ENCODE measurements at places on chromosomes 4 and X.

GRCh38 chr4:182536221-182536811 is 293.1 kb downstream of the TENM3 start:
- DNase-seq = no peak

- no peak for DNase-seq
Observed at GRCh38 chr4:19924761-19925160, 326.9 kb upstream of the SLIT2 start.

- DNase-seq = no peak
Observed at GRCh38 chr4:4419896-4420295, 33.0 kb downstream of the NSG1 start.

DNA sequence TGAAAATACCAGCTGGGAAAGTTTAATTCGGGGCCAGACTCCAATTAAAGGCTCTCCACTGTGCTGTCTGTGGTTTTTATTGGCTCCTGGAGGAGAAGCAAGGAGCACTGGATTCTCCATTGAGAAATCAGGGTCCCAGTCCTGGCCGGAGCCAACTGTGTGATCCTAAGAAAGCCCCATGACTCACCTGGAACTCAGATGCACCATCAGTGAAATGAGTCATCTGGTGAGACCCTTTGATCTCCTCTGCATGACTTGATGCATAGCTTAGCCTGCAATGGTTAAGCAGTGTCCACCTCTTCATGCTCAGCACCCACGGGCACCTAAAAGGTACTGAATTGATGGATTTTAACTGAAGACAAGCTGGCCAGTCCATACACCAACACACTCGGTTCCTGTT is 119.2 kb upstream of the VCX3B start:
- no peak for DNase-seq

DNA sequence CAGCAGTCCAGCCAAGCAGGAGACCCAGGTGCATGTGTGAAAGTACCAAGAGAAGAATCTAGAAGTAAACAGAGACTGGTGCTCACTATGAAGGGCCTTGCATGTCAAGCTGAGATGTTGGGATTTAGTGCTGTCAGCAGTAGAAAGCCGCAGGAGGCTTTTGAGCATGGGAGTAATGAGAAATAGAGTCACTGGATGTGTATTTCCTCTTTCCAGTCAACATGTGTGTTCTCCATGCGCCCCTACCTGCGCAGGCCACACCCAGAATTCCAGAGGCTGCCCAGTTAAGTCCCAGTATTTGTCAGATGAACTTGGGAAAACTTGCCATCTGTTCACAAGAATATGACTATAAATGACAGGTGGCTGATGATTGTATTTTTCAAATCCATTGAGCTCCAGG is 4.5 kb upstream of the MAMLD1 start:
- no peak for DNase-seq

GRCh38 chr4:139214039-139214534 is 37.1 kb upstream of the ELF2 start:
- DNase-seq = no peak

GRCh38 chrX:80512924-80513323 is 92.7 kb downstream of the TENT5D start:
- DNase-seq = no peak

DNA sequence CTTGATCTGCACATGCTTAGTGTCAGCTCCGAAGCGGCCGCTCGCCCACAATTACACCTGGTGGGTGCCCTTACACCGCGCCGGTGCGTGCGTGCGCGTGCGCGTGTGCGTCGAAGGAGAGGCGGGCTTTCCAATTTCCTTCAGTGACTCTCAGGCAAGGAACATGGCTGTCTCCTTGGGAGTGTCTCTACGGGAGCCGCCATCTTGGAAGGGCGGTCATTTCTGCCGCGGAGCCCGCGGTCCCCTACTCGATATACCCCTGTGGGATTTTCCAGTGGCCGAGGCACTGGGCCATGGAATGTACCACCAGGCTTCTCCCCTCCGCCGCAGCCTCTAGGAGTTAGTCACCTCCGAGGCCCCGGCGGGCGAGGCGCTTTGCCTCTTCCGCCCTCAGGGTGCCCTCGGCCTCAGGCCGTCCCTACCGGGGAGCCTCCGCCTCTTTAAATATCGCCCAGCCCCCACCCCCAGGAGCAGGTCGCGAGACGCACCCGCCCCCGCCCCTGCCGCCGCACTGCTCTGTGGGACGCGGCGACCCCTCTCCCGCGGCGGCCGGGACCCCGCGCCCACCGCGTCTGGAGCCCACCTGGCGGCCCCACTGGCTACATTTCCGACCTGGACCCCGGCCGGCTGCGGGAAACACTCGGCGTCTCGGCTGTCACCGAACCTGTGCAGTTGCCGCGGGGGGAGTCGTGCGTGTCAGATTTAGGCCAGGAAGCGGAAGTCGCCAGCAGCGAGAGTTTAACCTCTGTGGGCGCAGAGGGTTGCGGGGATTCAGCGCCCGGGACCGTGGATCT is at the start of gene ZNF41:
ZNF41 (minus strand) TSS at position 711 of the 794 bp plus-strand sequence. CDS start 15,741 bp downstream, outside the sequence.
- peak; percentile 81 for DNase-seq

DNA sequence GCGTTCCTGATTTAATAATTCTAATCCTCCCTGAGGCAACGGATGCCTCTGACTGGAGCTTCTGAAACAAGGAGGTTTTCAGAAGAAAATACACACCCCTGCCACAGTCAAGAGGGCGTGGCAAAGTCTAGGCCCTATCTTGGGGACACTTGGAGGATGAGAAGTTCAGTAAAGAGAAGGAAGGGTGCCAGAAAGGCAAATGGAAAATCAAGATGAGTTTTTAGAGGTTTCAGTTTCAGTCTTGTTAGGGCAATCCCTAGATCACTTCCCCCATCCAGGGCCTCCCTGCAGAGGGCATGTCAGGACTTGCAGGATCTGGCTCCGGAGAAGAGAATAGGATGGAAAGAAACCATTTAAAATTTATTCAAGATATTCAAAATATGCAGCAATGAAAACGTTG is 28.5 kb upstream of the FGF2 start:
- no peak for DNase-seq

DNA sequence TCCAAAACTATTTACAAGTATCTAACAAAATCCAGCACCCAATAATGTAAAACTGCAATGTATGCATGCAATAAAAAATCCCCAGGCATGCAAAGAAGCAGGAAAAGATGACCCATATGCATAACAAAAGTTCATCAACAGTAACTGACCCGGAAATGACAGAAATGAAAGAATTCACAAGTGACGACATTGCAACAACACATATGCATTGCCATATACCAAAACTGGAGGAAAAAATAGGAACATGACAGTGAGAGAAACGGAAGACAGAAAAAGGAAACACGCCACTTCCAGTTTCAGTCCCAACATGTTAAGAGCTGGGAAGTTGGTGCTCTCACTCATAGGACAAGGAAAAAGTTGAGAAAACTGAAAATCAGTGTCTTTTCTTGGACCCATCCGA is 154.6 kb downstream of the EVC2 start:
- no peak for DNase-seq

GRCh38 chrX:115183980-115184379 is 5.2 kb upstream of the RBMXL3 start:
- no peak for DNase-seq

DNA sequence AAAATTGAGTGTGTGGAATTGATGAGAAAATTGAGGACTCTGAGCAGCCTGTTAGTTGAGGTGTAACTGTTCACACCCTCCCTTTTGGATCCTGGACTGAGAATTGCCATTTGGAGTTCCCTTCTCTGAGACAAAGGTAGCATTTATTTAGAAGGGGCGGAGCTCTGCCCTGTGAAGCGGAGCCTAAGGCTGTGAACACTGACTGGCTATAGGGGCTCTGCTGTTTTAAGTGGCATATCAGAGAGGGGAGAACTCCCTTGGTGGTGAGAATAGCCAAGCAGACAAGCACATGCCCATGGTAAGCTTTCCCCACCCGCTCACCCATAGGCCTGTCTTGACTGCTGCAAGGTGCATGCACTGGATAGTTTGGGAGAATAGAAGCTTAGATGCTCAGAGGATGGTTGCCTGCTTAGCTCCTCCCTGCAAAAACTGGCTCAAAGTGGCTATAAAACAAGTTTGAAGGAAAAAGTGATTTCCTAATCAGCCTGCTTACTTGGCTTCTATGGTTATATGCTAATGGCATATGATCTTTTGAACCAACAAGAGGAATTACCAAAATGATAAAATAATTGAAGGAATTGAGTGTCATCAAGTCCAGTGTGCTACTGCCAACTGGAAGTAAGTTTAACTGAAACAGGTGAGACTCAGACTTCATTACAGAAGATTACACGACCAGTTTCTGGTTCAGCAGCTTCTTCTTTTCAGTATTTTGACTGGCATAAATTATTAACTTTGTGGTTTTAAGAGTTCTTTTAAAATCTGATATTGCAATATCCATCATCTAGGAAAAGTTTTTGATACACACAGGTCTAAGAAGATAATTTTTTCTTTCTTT is 108.4 kb downstream of the AFF1 start:
- DNase-seq = no peak

DNA sequence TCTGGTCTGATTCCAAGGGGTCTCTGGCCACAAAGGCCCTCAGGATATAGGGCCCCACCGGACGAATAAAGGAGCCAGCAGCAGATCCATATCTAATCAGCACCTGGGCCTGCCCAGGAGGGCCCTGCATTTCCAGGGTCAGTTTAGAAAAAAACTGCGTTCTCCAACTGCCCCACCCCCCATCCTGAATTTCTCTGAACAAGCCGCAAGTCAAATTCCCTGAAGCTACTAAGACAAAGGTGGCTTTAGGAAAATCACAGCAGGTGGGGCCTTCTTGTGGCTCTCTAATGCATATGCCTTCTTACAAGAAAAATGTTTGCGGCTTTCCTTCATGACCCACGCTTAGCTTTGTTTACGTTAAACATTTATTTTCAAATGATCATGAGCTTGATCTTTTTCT is 76.6 kb downstream of the MBNL3 start:
- DNase-seq = no peak

DNA sequence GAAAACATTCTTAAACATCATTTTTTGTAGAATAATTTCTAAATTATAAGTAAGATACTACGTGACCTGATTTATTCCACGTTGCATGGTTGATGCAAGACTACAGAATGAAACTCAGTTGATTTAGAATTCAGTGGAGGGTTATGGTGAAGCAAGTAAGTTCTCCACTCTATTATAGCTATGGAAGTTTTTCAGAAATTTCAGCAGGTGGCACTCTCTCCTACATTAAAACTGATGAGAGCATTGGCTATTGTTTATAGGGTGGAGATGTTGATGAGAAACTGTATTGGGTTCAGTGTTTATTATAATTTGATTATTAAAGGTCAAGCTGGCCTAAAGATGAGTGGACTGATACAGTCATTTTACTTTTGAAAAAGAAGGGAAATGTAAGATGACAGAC is 88.0 kb downstream of the FNIP2 start:
- DNase-seq = no peak

GRCh38 chr4:98686847-98687246 is 28.4 kb upstream of the TSPAN5 start:
- DNase-seq = no peak

- DNase-seq = no peak
Observed at GRCh38 chrX:154300816-154301215, 5.2 kb downstream of the TKTL1 start.

GRCh38 chrX:47366041-47366722 is 4.2 kb upstream of the ZNF157 start:
- peak; percentile 77 for DNase-seq

GRCh38 chrX:16826207-16826606 is 39.9 kb downstream of the TXLNG start:
- DNase-seq = no peak

DNA sequence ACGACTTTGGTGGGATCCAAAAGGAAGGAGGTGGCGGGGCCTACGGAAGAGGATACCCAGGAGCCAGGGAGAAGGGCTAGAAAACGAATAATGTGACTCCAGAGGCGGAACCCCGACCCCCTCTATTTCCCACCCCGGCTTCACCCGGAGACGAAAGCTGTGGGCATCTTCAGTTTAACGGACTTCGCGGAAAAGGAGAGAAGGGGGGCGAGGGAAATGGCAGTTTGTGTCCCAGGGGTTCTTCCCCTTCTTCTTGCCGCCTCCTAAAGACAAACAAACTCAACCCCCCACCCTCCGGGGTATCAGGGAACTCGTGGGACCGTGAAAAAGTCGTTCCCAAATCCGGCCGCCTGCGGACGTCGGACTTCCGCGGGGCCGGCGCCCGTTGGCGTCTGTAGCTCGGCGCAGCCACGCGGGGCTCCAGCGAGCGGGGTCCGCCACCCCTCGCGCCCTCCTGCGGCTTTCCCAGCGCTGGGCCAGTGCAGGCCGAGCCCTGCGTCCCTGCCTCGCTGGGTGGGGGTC is 3.6 kb upstream of the LEF1 start:
- DNase-seq = peak; percentile 33
